AG09319 (cell line): ENCODE measurements at places on chromosomes 1 and 21.
A peak's percentile ranks its signal among the peaks of the same experiment; 100 is the strongest.

- DNase-seq, result no peak
These were observed 153.4 kb downstream of the PIGK start for GRCh38 chr1:77065693-77066342.

DNA sequence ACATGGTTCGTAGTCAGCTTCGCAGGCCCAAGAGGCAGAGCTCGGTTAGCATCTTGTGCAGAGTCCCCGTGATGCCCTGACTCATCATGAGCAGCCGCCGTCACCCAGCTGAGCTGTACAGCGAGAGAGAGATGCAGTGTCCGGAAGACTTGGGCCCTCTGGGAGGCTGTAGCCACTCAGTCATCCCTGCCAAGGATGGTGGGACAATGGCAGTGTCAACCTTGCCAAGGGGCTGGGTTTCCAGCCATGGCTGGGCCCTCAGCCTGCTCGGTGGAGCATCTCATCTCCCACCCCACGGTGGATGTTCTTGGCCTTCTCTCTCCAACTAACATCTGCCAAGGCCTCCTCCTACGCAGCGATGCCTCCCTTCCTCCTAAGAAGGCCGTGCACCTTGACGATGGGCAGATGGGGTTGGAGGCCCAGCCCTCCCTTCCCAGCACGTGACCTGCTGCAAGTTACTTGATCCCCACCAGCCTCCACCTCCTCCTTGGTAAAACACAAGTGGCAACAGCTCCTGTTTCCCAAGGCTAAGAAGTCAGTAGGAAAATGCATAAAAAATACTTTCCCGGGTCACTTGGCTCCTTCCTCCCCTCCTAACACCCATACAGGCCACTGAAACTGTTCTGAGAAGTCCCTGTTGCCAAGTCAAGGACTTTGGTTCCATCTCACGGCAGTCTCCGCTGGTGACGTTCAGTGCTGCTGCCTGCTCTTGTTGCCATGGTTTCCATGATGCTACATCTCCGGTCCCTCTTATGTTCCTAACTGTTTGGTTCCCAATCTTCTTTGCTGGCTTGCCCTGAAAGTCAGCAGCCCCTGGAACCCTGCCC lies 384.7 kb upstream of the VAMP3 start:
- no peak for DNase-seq

DNA sequence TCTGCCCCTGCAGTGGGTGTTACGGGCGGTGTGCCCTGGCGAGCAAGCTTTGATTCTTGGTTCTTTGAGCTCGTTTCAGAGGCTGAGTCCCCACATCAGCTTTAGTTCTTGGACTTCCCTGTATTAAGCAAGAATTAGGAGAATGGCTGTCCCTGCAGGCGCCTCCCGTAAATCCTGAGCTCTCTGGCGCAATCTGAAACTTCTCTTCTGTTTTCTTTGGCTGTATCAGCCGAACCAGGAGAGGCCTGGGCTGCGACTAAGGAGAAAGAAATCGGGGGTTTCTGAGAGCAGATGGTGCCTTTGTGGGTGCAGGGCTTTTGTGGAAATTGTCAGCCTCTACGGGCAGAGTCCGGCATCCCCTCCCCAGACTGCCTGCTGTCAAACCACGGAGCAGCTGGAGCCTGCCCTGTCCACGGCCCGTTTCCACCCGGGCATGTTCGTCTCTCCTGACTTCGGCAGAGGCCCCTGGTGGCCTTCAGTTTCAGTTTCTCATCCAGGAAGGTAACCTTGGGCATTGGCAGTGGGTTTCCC lies 17.9 kb downstream of the CSTB start:
- peak; percentile 27 for DNase-seq

DNA sequence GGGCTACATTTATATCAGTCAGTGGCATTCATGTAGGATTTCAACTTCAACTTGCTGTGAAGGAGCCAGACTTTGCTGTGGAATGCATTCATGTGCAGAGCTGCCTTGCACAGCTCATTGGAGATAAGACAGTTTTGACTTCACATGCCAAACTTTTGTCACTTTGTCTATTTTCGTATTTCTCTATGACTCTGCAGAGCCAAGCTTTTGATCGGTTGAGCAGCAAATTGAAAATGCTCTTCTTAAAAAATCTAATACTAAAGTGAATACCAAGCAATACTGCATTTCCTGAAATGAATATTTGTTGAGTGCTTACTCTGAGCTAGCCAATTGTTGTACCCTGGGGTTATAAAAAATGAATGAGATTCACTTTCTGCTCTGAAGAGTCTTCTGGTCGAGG lies 388.7 kb downstream of the ST6GALNAC3 start:
- no peak for DNase-seq

DNA sequence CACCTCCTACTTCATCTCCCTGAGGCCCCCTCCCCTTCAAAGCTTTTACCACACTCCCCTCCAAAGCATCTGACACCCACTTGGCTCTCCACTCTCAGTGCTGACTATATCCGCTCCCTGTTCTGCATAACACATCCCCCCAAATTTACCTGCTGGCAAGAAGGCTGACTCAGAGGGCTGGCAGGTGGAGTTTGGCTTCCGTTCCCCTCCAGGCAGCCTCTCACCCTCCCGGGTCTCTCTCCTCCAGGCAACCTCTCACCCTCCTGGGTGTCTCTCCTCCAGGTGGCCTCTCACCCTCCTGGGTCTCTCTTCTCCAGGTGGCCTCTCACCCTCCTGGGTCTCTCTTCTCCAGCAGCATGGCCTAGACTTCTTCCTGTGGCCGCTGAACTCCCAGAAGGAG lies 562.1 kb downstream of the NPHP4 start:
- no peak for DNase-seq
